Stimulated activated CD4-positive, alpha-beta T cell treated with anti-CD3 and anti-CD28 coated beads, Interleukin-1b, Interleukin-23, amount 100 ng/mL, for 1 hour (primary cell): ENCODE measurements at places on chromosomes 11 and 22.

DNA sequence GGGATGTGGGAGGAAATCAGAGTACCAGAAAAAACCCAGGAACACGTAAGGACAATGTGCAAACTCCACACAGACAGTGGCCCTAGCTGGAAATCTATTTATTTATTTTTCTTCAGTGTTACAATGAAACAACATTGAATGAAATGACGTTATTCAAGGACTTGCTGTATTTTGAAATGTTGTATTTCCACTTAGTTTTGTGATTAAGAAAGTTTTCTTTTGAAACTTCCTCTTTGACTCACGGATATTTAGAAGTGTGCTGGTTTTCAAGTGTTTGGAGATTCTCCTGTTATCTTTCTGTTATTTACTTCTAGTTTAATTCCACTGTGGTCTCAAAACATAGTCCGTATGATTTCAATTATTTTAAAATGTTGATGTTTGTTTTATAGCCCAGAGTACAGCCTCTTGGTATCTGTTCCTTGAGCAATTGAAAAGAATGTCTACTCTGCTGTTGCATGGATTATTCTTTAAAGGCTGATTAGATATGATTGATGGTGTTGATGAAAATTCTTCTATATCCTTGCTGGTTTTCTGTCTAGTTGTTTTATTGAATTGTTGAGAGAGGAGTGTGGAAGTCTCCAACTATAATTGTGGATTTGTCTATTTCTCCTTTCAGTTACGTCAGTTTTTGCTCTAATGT lies 141.0 kb downstream of the ARHGAP20 start:
- DNase-seq, result no peak

DNA sequence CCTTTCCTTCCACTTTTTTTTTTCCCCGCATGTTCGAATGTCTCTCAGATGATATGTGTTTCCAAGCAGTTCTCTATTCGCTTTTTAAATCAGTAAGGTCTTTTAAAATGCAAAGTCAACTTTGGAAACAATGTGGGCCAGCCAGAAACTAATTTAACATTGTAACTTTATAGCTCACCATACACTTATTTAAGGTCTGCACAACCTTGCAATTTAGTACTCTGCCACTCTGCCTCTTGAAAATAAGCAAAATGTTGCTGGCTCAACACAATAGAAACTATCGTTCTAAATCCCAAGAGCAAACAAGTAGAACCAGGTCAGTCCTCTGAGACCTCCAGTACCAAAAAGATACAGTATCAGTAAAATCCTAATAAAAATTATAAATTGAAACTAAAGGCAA lies 109.0 kb downstream of the SIK3 start:
- no peak for DNase-seq

GRCh38 chr22:23683545-23683944 lies 7.3 kb upstream of the RGL4 start:
- DNase-seq, result no peak

DNA sequence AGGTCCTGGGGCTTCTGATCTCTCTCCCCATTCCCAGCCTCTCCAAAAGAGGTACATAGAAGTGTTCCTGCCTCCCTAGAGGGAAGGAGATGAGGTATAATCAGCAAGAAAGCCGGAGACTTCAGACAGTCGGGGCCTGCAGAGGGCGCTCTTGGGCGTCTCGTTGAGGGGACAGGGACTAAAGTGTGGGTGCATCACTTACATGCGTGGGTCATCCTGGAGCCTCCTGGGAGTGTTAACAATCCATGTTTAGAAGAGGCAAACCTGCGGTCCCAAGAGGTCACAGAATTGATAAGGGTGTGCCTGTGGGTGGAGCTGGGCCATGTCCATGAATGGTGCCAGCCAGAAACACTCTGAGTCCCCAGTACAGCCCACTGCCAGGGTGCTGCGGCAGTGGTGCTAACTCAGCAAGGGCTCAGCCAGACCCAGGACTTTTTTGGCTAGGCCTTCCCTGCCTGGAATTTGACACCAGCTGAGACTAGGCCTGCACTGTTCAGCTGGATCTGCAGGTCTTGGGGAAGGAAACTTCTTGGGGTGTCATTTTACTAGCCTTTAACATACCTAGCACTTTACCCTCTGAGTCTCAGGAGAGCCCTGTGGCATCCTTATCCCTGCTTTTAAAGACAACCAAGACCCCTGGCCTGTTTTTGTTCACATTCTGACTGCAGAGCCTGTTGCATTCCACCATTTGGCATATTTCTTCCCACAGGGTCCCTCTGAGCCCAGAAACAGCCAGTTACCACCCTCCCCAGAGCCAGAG lies 5.5 kb downstream of the YDJC start:
- no peak for DNase-seq

DNA sequence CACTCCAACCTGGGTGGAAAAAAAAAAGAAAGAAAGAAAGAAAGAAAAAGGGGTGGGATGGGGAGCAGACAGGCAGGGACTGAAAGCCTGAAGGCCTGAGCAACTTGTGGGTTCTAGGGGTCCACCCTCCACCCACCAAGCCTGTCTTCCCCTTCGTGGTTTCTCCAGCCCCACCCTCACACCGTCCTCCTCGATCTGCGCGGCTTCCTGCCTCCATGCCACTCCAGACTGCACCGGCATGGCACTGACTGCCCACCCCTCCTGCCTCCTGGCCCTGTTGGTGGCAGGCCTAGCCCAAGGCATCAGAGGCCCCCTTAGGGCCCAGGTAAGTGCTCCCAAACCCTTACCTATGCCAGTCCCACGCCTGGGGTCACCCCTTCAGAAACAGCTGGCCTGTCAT lies at the start of gene CTSW:
CTSW (plus strand) TSS at position 221 of the 400 bp plus-strand sequence; CDS start at position 239, 18 bp downstream.
- no peak for DNase-seq

- no peak for DNase-seq
These were observed 77.1 kb downstream of the UVRAG start for GRCh38 chr11:75891947-75892739.

DNA sequence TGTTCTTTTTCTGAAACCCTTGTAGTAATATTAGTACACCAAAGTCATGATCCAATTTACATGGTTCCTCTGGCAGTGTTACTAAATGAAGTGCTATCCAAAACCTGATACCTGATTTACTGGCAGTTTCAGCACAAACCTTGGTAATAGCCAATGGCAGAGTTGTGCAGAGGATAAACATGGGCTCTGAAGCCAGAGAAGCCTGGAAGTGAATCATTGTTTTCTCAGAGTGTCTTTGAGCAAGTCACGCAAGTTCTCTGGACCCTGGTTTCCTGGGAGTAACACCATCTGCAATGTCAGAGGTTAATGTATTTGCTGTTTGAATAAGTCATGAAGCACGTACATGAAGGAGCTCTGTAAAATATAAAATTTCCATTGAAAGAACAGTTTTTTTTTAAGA lies 222.3 kb upstream of the NARS2 start:
- DNase-seq, result no peak

- DNase-seq, result no peak
These were observed 820.9 kb upstream of the TENM4 start for GRCh38 chr11:80261776-80262175.

DNA sequence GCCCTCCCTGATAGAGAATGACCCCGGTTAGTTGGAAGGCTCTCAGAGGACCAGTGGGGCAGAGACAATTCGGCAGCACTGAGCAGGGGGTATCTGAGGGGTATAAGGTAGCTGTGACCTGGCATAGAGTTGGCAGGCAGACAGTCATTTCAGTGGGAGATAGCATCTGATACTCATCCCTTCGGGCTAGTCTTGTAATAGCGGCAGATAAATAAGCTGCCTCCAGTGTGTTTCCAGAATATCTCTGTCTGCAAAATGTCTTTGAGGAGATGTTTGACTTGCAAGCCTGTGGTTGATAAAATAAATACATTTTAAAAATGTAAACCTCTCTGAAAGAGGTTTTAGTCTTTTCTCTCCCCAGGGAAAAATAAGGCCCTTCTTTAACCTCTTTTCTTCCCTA lies 54.2 kb downstream of the TEAD1 start:
- no peak for DNase-seq

GRCh38 chr11:39365809-39366436 lies 2093.5 kb downstream of the LRRC4C start:
- no peak for DNase-seq

DNA sequence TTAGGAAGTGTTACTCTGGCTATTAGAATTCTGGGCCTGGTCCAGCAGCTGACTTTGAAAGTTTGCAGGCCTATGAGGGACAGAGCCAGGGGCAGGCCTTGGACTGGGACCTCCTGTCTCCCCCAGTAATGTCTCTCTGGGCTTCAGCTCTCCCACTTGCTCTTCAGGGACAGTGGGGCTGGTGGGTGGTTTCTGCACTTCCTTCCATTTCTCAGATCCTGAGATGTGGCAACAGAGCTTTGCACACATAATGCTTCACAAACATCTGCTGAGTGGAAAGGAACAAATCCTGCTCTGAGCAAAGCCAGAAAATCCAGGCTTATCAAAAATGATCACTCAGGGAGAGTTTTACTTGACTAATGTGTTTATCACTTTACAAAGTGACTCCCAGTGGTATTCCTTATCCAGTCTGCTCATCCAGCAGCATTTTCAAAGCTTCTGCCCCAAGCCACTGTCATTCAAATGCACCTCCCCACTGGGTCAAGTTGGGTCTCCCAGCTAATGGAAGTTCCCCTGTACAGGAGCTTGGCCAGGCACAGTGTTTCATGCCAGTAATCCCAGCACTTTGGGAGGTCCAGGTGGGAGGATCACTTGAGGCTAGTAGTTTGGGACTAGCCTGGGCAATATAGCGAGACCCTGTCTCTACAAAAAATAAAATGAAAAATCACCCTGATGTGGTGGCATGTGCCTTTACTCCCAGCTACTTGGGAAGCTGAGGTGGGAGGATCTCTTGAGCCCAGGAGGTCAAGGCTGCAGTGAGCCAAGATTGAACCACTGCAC lies 13.5 kb upstream of the OSBP2 start:
- no peak for DNase-seq

- no peak for DNase-seq
These were observed 349.9 kb downstream of the CNTN5 start for GRCh38 chr11:99370549-99371216.

DNA sequence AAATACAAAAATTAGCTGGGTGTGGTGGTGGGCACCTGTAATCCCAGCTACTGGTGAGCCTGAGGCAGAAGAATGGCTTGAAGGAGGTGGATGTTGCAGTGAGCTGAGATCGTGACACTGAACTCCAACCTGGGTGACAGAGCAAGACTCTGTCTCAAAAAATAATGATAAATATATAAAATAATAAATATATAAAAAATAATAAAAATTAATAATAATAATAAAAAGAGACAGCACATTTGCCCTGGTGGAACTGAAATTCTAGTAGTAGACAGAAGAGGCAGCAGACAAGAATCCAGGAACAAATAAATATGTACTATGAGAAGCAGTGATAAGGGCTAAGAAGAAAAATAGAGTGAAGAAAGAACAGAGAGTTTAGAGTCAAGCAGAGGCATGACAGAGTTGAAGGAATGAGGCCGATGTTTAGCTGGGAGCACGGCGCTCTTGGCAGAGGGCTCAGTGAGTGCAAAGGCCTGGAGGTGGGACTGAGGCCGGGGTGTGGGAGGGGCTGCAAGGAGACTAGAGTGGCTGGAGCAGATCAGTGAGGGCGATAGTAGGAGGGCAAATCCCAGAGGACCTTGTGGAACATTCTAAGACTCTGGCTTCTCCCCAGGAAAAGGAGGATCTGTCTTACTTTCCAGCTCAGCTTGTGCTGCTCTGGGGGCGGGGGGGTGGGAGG lies 410.3 kb downstream of the MN1 start:
- no peak for DNase-seq

- DNase-seq, result no peak
These were observed 17.7 kb upstream of the SLC5A12 start for GRCh38 chr11:26739366-26740073.

DNA sequence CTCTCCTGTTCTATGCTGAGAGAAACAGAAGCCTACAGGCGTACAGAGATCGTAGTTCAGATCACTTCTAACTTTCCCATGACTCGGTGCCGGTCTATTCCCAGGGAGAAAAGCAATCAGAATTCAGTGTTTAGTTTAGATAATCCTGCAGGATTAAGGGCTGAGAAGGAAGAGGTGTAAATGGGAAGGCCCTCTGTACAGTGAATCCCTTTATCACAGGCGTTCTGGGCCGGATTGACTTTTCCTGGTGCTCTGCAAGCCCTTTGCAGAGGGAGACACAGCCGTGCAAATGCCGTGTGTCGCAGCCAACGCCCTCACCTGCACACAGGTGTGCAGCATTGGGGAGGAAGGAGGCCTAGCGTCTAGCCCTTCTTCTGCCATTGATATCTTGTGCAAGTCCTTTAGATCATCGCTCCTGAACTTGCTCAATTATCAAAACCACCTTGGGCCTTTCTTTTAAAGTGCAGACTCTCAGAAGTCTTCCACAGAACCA lies 90.6 kb downstream of the DSCAML1 start:
- no peak for DNase-seq

GRCh38 chr11:91258876-91259275 lies 965.7 kb upstream of the FAT3 start:
- DNase-seq, result no peak

DNA sequence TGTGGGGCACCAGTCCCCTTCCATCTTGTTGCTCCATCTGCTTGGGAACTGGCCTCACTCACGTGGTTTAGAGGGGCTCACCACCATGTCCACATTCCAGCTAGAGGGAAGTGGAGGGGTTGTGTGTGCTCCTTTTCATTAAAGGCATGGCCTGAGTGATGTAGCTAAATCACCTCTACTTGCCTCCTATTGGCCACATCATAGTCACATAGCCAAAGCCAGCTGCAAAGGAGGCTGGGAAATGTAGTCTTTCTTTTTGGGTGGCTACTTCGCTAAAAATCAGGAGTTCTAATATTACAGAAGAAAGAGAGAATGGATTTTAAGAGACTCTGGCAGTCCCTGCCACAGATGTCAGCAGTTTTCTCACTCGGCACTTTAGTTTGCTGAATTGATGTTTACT lies 63.0 kb upstream of the ALX4 start:
- DNase-seq, result no peak

DNA sequence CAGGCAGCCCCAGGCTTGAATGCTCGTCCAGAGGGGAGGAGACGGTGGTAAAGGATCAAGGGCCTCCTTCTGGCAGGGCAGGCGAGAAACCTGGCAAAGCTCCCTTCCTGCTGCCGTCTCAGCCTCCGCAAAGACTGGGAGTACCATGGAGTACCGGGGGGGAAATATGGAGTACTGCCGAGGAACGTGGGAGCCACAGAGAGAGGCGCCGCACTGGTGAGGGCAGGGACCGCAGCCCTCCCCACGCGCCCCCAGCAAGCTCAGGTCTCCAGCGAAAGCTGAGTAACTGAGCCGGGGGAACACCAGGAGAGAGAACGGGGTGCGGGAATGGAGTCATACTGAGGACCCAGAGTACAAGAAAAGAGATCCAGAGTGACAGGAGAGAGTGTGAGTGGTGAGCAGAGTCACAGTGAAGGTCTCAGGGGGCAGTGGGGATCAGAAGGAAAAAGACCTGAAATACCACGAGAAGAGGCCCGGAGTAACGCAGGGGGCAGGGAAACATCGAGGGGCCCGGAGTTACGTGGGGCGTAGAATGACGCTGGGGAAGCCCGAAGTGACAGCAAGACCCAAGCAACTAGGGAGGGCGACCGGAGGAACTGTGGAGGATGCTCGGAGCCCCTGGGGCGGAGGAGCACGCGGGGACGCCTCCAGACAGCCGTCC lies 740 bp downstream of the EML3 start:
- DNase-seq, result no peak

- DNase-seq, result no peak
These were observed 25.0 kb upstream of the CEP126 start for GRCh38 chr11:101889767-101890166.
